Activated T-helper 2 cell treated with anti-CD3 and anti-CD28 coated beads, Interferon-gamma antibody, Interleukin-2, Interleukin-4, amounts not matched to agents 10 μg/mL and 5 μg/mL and 100 μg/mL, durations not matched to agents 14 hours and 24 hours and 36 hours (primary cell): ENCODE measurements at places on chromosomes 11 and 22. TPM values are rescaled to one million over a fixed set of nuclear protein-coding genes. Genes with fewer than 3 reads are reported as not detected.

Gene CHADL
- 0.11 and 0.62 TPM in 2 replicates for total RNA-seq

GRCh38 chr22:19868333-19868732 is 13.7 kb upstream of the GNB1L start:
- DNase-seq = no peak

DNA sequence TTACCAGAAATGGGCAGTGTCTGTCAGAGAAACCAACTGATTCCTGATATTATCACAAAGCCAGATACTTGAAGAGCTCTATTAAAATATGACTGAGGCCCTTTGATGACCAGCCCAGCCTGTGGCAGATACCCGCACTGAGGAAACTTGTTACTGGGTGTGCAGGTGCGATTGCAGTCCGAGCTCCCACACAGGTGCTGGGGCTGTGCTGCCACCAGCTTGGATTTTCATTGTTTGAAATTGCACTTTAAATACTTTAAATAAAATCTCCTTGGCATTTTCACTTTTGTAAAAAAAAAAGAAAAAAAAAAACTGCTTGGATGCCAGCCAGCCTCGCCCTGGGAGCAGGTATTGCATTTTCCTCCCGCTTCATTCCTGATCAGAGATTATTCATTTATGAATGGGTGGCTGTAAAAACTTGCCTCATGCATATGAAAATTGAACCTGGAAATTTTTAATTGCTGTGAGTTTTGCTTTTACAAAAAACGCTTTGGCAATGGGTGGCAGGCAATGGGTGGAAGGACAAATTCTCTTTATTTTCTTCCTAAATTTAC is 21.2 kb downstream of the EHF start:
- DNase-seq = no peak

DNA sequence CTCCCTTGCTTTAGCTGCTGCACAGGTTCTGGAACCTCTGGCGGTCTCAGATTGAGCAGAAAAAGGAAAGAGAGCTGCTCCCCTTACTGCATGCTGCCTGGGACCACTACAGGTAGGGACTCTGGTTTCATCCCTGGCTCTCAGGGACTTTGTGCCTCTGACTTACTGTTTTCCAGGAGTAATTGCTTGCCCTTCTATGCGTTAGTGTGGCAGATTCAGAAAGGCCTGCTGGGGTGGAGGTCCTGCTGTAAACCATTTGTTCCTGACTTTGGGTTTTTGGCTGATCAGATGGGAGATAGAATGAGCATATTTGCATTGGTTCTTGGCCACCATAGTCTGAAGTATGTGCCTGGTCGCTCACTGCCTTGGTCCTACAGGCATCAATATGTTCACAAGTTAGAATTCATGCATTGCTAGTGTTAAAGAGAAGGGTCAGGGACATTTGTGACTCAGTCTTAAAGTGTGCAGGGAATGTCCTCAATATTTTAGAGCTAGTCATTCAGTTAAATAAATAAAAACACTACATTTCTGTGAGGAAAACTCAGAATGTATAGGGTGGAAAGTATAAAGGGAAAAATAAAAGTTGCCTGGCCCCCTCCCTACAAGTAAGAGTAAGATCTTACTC is 78.0 kb downstream of the PISD start:
- no peak for DNase-seq

Gene YPEL4
- 0.37 and 0.64 TPM in 2 replicates for total RNA-seq

DNA sequence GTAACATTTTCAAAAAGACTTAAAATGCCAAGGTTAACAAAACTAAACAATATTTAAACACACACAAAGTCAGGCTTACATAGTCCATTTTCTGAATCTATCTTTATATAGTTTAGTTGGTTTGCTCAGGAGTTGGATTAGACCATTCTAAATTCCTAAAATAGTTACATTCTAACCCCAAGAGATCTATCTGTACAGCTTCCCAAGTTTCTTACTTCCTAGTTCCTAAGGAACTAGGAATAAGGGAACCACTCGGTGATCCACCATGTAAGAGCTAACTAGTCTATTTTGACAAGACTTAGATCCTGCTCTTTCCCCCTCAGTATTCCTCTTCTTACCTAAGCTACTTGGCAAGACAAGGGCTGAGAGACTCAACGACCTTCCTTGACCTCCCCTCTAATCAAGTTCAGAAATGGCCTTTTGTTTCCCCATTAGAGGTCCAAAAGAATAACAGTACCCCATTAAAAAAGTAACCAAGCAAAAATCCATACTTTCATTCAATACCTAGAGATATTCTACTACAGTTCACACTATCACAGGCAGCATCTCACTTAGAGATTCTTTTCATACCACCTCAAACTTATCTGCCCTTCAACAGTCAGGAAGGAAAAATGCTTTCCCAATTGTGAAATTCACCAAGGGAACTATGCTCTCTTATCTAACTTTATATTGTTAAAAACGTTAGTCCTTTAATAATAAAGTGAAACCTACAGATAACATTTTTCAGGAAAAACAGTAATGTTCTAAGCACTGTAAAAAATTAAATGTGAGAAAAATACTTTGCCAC is 253.1 kb downstream of the TTC28 start:
- no peak for DNase-seq
